Bladder microvascular endothelial cell (primary cell): ENCODE measurements at places on chromosomes 12 and 14. TPM values are rescaled to one million over a fixed set of nuclear protein-coding genes. Genes with fewer than 3 reads are reported as not detected.

The ADCY4 gene
- 61.5 and 89.6 TPM in 2 replicates for total RNA-seq

The SERPINA6 gene
- not detected in 2 replicates for total RNA-seq

The KRT83 gene
- not detected in 2 replicates for total RNA-seq

The SALL2 gene
- total RNA-seq = 0.49 and 1.1 TPM in 2 replicates

The TRPV4 gene
- 0.49 and 1.9 TPM in 2 replicates for total RNA-seq

The ACSM4 gene
- total RNA-seq = not detected in 2 replicates

The CEBPE gene
- total RNA-seq = not detected in 2 replicates

The DRAM1 gene
- total RNA-seq = 17.3 and 47.0 TPM in 2 replicates

The KRT72 gene
- not detected in 2 replicates for total RNA-seq

The HIF1A gene
- total RNA-seq = 193 and 209 TPM in 2 replicates

The KRT79 gene
- not detected in 2 replicates for total RNA-seq

The RAPGEF3 gene
- 39.3 and 67.5 TPM in 2 replicates for total RNA-seq

The CLEC2A gene
- not detected in 2 replicates for total RNA-seq
